Stimulated activated CD8-positive, alpha-beta memory T cell treated with anti-CD3 and anti-CD28 coated beads, Interleukin-4, amount 100 ng/mL, for 1 hour (primary cell): ENCODE measurements at places on chromosomes 3 and 15.

GRCh38 chr15:45640616-45641015 is 5.8 kb downstream of the SQOR start:
- DNase-seq, result no peak

DNA sequence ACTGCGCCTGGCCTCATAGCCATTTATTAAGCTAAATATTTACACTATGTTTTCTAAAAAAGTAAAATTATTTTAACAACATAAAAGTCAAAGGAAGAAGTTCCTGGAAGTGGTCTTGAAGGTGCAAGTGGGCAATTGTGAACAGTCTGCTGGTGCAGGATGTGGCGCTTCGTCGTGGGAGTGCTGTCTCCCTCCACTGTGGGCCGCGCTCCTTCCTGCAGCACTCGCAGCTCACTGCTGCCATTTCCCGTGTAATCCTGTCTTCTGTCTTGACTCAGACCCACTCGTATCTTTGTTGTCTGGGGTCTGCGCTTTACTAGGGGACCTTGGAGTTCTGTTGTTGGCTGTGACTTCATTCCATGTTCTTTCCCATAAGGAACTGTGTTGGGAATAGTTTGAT is 56.3 kb downstream of the APBA2 start:
- no peak for DNase-seq

DNA sequence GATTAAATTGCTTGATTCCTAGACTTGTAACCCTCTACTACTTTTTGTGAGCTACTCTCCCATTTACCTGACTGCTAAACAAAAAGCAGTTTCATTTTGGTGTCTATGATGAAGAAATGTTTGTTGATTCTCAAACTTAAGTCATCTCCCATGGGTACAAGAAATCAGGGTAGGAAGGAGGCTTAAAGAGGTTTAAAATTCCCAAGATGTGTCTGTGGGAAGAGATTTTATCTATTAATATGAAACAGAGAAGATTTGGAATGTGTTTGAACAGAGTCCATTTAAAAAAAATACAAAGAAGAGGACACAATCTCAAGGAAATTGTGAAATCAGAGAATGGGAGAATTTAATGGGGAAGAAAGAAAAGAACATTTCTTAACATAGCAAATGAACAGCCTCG is 14.8 kb downstream of the P3H2 start:
- no peak for DNase-seq

- no peak for DNase-seq
Observed at GRCh38 chr15:53759411-53759931, at the start of gene WDR72. TSS of gene WDR72 (minus strand) at chr15:53759663. CDS start at chr15:53733149, 26,514 bp downstream.

GRCh38 chr15:83565553-83566159 is 88.3 kb upstream of the ADAMTSL3 start:
- DNase-seq, result no peak

- DNase-seq, result no peak
Observed at GRCh38 chr3:115092220-115092791, 54.8 kb downstream of the ZBTB20 start.

- DNase-seq, result no peak
Observed at GRCh38 chr3:72434296-72434695, 413.9 kb downstream of the SHQ1 start.

- no peak for DNase-seq
Observed at GRCh38 chr15:101579631-101580163, 72.5 kb downstream of the TM2D3 start.

GRCh38 chr15:88378188-88378637 is 89.0 kb downstream of the MRPL46 start:
- no peak for DNase-seq

- no peak for DNase-seq
Observed at GRCh38 chr3:50163572-50164455, 8.7 kb downstream of the SEMA3F start.

DNA sequence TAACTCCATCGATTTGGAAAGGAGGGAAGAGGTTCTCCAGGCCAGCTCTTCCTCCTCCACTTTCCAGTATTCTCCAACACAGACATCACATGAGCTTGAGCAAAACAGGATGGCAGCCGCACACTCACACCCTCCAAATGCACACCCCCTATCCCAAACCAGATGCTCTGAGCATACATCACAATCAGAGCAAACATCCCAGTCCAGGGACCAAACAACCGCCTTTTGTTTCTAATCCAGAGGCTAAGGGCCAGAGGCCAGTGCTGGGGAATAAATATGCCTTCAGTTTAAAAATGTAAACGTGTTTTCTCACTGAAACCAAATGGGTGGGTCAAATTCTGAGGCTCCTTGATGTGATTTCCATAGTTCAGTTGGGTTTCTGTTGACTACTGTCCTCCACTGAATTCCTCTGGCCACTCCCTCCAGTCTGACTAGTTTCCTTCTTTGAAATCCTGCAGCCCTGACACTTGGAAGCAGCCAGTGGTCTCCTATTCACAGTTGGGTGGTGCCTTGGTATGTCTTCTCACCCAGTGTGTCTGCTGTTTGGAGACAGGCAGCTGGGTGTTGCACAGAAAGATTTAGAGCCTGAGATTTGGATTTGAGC is 19.2 kb upstream of the MFGE8 start:
- DNase-seq, result no peak
